ENCODE measurements at places on chromosomes 2 and 18.

GRCh38 chr18:9319333-9319732 is 15.2 kb upstream of the TWSG1 start:
- DNase-seq = no peak

DNA sequence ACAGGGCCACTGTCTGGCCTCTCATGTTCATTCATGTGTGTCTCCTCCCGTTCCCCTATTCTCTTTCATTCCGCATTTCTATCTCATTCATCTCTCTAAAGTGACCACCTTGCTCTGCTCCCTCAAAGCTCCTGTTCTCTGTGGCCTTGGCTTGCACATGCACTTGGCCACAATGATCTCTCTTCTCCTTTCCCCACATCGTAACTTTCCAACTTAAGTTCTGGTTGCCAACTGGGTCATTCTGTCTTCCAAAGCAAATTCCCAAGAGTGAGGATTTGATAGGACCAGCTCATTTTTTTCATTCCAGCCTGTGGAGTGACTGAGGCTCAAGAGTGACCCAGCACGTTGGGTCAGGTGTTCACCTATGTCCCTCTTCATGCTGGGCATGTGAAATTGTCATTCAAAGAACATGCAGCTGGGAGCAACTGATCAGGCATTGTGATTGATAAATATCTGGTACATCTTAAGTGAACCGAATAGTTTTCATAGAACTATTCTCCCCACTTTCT is 14.3 kb upstream of the ITGA6 start:
- no peak for DNase-seq

GRCh38 chr2:152606081-152606480 is 111.2 kb downstream of the PRPF40A start:
- DNase-seq = no peak

DNA sequence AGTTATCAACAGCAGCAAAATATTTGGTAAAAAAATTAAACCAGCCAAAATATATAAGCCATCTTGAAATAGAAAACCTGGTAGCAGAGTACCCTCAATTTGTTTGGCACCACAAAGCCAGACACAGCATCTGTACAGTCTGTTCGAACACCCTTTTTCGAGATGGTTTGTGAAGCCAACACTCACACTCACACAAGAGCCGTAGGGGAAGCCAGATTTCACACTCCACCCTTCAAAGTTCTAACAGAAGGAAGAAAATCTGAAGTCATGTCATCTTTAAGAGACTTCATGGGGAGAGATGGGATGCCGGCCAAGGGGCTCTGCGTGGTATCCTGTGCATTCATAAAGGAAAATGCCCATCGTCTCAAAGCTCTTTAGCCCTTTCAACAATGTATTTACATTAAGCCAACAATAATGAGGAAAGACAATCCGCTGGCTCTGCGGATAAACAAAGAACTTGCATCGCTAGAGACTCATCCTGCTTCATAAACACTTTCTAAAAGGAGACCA is 451.5 kb upstream of the CHST9 start:
- DNase-seq = no peak

- DNase-seq = no peak
Measured at GRCh38 chr2:215557701-215558100, 121.8 kb upstream of the FN1 start.

DNA sequence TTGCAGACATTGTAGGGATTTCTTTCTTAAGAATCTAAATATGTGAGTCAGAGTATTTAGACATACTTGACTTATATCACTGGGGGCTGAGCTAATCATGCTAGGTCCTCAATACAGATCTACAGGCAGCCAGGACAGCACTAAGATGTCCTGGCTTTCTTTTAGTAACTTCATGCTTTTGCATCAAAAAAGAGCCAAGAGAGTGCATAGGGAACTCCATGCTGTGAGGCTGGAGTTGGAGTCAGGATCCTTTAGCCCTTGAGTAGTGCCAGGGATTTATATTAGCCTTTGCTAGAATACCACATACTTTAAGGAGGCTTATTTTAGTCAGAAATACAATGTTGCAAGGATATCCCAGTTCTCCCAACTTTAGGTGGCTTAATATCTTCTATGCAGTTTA is 289.7 kb downstream of the CCDC85A start:
- no peak for DNase-seq

DNA sequence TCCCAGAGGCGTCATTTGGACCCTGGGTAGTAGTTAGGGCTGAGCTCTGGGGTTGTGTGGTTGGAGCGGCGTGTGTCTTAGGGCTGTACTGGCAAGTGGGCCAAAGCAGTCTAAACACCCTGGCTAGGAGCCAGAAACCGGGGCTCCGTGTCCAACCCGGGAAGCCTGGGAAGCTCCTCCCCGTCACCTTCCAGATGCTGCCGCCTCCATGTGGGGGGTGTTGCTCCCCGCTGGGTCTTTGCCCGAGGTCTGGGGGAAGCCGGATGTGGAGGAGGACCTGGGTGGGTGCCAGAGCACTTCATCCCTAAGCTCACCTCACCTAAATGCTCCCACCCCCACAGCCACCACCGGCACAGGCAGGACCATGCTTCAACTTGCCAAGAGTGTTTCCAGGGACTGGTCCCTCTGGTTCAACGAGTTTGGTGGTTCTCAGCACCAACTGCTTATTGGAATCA is 25.4 kb downstream of the TET3 start:
- DNase-seq = no peak

GRCh38 chr2:223060201-223060825 is 8.3 kb downstream of the KCNE4 start:
- DNase-seq = no peak

DNA sequence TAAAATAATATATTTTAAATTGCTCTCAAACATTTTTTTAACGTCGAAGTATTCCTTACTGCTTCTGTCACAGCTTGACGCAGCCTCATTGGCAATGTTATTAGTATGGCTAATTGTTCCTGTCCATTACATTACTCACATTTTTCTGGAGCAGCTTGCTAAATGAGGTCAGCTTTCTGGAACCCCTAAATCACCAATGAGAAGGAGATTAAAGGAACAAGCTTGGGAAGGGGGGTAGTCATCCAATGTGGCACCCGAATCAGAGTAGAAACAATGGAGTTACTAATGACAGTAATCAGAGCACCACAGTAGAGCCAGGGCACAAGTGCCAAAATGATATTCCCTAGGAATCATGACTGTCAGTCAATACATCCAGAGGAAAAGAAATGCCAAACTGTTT is 5.1 kb downstream of the NEUROD1 start:
- no peak for DNase-seq

DNA sequence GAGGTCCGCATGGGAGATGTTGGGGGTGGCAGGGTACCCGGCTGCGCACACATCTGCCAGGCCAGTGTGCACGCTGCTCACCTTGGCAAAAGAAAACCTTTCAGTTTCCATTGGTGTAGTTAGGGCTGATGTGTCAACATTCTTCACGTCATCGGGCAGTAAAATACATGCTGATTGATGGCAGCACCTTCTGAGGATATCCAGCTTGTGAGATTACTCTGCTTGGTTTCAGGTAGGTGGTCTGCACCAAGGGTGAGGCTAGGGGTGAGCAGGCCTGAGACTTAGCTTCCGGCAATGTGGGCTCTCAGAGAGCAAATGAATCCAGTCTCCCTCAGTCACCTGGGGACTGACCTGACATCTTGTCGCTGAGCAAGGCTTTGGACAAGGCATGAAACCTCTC is 19.3 kb upstream of the ACKR3 start:
- no peak for DNase-seq

DNA sequence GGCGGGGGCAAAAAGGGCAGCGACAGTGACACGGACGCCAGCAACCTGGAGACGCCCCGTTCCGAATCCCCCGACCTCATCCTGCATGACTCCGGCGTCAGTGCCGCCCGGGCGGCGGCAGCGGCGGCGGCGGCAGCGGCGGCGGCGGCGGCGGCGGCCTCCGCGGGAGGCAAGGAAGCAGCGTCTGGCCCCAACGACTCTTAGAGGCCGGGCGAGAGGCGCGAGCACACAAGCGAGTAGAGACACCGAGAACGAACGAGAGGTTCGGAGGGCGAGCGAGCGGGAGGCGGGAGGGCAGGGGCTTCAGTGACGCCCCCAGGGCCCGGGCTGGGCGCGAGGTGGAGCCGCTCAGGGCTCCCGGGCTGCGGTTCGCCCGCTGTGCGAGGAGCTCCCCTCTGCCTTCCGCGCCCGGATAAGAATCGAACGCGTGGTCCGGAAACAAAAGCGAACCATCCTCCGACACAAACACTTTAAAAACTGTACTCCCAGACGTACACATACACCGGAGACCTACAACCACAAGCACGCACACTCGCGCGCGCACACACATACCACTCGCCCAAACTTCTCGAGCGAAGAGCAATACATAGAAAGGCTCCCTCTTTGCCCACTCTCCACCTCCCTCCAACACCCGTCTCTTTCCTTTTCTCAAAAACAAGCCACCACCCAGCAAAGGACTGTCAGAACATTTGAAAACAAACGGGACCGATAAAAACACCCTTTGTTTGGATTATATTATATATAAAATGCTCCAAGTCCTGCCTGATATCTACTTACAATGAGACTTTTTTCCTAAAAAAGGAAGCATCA is 2.8 kb downstream of the SP9 start:
- DNase-seq = no peak

DNA sequence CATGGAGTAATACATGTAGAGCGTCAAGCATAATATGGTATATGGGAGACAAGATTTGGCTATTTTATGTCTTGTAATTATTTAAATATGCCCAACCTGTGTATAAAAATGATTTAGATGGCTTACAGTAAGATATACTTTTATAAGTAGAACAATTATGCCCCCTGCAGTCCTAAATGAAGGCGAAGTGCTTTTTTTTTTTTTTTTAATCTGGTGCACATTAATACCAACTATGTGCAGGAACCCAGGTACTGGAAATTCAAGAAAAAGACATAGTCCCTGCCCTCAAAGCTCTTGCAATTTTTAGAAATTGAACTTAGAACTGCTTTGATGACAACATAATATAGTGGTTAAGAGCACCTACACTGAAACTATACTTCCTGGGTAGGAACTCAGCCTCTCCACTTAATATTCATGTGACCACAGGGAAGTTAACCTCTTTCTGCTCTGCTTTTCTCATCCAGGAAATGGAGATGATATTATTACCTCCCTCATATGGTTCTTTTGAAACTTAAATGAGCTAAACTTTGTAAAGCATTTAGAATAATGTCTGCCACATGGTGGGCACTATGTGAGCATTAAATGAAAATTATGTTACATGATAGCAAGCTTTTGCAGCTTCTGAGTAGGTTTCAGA is 38.1 kb downstream of the AFTPH start:
- peak; percentile 63 for DNase-seq

- DNase-seq = no peak
Measured at GRCh38 chr2:163732727-163733126, 3.1 kb downstream of the FIGN start.

GRCh38 chr18:48319801-48320638 is 89.2 kb downstream of the ZBTB7C start:
- peak; percentile 25 for DNase-seq

- DNase-seq = peak; percentile 97
Measured at GRCh38 chr2:238438856-238439849, 12.4 kb downstream of the ASB1 start.

DNA sequence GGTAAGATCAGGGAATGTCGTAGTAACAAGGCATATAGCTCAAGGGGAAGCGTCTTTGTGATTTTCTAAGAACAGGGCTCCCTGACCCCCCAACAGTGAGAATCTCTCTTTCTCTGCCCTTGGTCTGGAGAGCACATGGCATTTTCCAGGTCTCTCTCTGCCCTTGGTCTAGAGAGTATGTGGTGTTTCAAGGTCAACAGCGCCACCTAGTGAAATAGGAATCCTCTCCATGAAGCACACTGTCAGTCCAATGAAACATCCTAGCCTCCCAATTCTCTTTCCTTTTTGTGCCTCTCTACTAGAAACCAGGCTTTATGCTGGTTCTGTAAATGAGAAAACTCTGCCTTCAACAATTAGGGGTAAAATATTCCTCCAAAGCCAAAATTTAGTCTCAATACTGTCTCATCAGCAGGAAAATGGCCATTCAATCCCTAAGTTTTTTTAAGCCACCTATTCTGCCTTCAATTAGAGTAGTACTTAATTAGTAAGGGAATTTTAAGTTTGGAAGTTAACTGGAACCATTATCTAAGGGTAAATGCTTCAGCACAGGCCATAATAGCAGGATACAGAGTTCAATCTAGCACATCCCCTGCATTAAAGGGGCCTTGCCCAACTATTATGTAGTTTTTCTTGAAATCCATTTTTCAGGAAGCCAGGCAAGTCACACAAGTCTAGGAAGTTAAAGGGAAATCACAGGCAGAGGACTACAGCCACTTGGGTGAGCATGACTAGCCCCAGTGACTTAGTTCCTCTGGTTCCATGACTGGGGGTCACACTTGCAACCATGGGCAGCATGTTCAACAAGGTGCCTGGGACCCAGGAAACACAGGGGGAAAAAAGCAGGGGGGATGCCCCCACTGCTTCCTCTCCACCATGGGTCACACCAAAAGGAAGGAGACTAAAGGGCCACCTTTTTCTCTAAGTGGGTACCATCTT is 12.4 kb downstream of the DYM start:
- peak; percentile 52 for DNase-seq

DNA sequence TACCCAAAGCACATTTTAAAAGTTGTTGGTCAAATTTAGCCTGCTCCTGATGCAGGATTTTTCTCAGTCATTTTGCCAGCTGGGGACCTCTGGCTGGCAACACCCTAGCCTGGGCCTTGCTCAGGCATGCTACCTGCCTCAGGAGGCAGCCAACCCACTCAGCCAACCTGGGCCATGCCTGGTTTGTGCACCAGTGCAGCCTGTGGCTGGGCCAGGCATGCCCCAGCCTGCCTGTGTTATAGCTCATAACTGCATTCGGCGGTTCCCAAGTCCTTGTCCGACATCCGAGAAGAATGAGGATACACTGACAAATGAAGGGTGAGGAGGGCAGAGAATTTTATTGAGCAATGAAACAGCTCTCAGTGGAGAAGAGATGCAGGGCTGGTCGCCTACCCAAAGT is 608.0 kb downstream of the SUCLG1 start:
- no peak for DNase-seq

Data from inflammatory macrophage (primary cell).